ENCODE measurements at places on chromosomes 5 and 9.

GRCh38 chr5:149937610-149938009, 7.0 kb downstream of the PDE6A start:
- DNase-seq = no peak

- DNase-seq = no peak
These were observed at the start of gene IFNB1 for GRCh38 chr9:21077781-21078180. IFNB1 (minus strand) TSS chr9:21077942; CDS start chr9:21077869, 73 bp downstream.

GRCh38 chr9:14412775-14413174, 98.8 kb upstream of the NFIB start:
- DNase-seq = no peak

- no peak for DNase-seq
These were observed 113.9 kb downstream of the DCP2 start for GRCh38 chr5:113090336-113091106.

- no peak for DNase-seq
These were observed 60.0 kb downstream of the ADAMTS16 start for GRCh38 chr5:5200133-5200532.

- no peak for DNase-seq
These were observed 5.4 kb upstream of the CEP72 start for GRCh38 chr5:606526-607399.

DNA sequence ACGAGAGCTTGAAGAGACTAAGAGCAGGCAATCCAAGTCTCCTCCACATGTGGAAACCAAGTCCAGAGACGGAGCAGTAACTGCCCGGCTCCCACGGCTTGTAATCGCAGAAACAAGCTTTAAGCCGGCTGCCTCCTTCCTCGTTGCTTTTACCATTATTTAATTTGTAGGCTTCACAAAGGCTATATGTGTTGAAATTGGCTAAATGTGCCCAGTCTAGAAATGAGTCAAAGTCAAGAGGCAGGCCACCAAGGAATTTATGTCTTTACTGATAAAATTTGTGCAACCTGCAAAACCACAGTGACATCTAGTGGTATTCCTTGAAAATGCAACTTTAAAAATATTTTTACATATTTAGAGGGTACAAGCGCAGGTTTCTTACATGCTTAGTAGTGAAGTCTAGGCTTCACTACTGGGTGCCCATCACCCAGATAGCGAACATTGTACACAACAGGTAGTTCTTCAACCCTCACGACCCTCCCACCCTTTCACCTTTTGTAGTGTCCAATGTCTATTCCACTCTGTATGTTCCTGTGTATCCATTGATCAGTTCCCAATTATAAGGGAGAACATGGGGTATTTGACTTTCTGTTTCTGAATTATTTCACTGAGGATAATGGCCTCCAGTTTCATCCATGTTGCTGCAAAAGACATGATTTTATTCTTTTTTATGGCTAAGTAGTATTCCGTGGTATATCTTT, 33.5 kb upstream of the EBF1 start:
- no peak for DNase-seq

GRCh38 chr9:136983656-136984314, 992 bp downstream of the LCNL1 start:
- DNase-seq = no peak

DNA sequence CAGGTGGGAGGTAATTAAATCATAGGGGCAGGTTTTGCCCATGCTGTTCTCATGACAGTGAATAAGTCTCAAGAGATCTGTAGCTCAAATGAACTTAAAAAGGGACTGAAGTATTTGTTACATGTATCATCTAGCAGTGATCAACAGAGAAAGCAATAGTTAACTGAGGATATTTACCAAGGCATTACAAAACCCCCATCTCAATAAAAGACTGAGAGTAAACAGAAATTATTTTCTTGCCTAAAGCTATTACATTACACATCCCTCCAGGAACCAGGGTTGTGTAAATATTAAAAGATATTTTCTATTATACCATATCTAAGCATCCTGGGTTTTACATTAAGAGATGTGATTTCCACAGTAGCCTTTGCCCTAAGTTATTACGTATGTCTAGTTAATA, 169.9 kb downstream of the CTNND2 start:
- no peak for DNase-seq

DNA sequence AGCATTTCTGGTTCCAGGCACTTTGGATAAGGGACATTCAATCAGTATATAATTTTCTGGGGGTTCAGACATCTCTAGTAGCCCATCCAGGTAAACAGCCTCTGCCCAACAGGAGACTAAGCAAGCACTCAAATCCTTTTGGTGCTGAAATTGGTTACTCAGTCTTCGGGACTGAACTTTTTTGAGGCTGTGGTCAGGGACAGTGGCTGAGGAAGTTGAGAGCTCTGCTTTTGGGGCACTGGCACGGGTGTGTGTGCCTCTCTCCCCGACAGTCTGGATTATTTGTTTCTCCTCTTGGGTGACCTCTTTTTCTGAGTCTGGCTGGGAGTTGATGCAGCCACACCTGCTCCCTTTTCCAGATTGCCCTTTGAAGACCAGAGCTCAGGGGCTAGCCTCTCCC, 47.6 kb downstream of the ACER2 start:
- no peak for DNase-seq

DNA sequence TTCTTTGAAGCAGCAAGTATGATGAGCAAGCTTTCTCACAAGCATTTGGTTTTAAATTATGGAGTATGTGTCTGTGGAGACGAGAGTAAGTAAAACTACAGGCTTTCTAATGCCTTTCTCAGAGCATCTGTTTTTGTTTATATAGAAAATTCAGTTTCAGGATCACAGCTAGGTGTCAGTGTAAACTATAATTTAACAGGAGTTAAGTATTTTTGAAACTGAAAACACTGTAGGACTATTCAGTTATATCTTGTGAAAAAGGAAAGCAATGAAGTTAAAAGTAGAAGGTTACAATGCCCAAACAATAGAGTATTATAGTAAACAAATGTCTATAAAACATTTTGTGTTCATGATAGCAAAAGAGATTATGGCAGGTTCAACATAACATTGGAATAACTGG, 88.6 kb downstream of the JAK2 start:
- no peak for DNase-seq

- DNase-seq = no peak
These were observed 149.0 kb downstream of the AOPEP start for GRCh38 chr9:94875300-94876020.

DNA sequence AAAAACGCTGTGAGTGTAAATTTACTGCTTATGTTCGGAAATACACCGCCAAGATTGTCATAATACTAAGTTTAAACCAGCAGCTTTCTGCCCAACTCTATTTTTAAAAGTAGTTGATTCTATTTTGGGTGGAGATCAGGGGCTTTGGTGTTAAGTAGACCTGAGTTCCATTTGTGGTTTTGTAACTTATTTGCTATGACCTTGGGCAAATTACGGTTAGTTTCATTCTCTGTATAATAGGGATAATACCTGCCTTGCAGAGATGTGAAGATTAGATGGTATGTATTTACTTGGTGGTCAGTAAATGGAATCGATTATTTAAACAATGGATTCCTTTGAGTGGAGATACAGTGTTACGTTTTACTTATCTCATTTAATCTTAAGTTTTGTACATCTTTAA, 1.6 kb downstream of the RAD23B start:
- DNase-seq = no peak

DNA sequence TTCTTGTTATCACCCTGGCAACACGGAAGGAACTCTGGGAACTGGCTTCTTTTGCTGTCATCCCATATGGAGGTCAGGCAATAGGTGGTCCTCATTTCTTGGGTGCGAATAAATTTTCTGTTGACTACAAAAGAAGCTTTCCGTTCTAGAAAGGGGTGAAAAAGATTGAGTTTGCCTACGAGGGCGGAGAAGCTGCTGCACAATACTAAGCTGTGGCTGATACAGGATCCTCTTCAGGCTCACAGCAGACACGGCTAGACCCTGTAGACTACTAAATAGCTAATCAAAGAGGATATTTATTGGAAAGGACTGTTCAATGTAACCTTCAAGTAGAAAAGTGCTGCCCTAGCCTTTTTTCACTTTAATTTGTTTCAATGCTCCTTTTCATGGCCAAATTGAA, 58.1 kb downstream of the TJP2 start:
- no peak for DNase-seq

DNA sequence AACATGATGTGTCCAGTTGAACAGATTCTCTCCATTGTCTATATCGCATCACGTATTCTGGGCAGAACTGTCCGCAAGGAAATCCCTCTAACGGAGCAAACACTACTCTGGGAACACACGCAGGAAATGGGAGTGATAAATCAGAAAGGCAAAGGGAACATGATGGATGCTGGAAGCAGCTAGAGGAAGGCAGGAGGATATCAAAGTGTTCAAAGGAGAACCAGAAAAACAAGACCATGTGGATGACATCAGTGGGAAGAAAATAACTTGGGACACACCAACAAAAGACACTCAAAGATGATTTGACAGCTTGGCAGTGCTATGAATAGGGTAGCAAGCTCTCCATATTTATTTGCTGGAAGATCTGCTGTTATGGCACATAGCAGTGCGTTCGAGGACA, 142.9 kb downstream of the PLK2 start:
- DNase-seq = no peak

DNA sequence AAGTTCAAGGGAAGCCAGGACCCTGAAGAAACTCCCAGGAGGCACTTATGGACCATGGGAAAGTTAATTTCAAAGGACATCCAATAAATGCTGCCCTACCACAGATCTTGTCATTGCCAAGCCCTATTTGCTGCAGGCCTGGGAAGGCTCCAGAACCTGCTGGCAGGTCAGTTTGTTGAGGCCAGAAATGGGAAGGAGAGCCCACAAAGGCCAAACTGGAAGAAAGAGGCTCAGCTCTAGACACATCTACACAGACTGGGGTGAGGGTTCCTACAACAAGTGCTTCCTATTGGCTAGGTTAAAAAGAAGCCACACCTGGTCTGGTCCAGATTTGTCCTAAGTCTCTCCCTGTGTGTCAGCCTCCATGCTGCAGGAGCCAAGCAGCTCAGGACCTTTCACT, 94.4 kb downstream of the SIL1 start:
- no peak for DNase-seq

GRCh38 chr5:137660349-137660817, 75.5 kb downstream of the KLHL3 start:
- peak; percentile 3 for DNase-seq

DNA sequence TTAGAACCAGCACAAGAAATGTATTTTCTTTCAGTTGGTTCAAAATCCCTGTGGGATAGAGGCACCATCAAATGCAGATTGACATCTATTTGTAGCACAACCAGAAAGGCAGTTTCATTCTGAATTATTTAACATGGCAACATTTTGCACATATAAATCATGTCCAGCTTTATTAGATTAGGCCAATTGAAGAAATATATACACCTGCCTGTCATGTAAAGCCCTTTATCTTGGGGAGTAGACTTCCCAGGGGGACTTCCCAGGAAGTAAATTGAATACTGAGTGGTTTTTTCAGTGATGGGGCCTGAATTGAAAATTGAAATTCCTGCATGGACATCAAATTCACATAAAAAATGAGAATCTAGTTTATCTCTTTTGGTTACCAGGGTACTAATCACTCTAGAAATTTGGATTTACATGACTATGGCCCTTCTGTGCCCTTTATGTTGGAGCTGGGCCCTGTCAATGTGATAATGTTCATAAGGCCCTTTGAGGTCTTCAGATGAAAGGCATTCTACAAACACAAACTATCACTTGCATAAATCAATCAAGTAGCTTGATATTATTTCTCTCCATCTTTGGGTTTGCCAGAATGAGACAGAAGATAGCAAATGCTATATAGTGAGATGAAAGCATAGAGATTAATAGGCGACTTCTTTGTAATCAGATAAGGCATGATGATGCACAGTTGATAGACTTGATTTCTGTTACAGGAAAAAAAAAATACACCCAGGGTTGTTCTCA, 26.2 kb upstream of the ZNF608 start:
- no peak for DNase-seq

GRCh38 chr5:112757468-112758208, 20.0 kb downstream of the APC start:
- DNase-seq = no peak

DNA sequence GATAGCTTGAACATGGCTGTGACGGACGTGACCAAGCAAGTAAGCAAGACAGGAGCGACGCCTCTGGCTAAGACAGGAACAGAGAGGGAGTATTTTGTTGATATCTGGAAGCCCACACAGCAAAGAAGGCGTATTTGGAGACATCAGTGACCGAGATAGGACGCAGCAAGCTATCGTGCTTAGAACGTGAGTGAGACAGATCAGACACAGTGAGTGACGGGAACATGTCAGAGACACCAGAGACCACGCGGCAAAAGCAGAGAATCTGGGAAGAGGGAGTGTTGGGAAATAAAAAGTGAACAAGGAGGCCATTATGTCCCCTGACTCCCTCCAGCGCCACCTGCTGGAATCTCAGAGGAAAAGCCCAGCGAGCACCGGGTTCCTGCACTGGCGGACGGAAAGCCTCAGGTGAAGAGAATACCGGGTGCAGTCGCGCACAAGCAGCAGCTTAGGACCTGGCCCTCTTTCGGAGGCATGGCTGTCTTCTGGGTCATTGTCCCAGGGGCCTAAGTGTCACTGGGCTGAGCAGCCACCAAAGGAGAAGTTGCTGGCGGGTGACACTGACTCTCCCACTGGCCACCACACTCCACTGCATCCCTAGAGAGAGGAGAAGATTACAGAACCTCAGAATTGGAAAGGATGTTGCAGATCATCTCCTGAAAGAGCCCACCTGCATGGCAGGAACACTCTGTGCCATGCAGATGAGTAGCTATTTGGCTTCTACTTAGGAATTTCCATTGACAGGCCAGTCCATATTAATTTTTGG, 99.1 kb downstream of the FBXO38 start:
- DNase-seq = no peak

- DNase-seq = no peak
These were observed 365.5 kb downstream of the TMEM38B start for GRCh38 chr9:106059886-106060285.

Measured in GF-D8 (cell line).